ENCODE measurements at places on chromosomes 3 and 15.

GRCh38 chr15:71707230-71708050 lies 102.9 kb upstream of the NR2E3 start:
- DNase-seq = peak; percentile 28

DNA sequence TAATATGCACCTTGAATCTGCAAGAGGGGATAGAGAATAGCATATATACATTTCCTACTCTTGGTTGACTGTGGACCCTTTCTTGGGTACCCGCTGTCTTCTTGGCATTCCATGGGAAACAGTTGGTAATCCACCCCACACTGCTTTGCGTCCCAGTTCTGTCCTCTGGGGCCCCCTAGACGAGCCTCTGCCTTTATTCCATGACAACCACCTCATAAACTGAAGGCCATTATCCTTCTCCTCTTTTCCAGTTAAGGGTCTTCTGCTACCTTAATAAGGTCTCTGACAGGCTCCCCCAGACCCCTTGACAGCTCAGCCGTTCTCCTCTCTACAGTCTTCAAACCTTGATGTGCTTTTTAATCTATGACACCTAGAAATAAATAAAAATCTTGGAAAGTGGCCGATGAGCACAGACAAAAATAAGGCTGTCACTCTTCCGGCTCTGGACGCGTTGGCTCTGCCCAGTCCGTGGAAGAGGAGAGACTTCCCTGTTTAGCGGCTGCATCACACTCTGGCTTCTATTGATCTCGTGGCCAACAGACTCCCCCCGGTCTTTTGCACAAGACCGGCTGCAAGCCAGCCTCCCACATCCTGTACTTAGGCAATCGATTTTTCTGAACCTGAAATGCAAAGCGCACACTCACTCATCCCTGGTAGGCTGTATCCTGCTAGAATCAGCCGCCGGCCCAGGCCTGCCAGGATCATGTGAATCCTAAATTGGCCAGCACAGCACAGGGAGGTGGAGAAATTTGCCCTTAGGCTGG lies 251.0 kb upstream of the TLE3 start:
- peak; percentile 56 for DNase-seq

- no peak for DNase-seq
Measured at GRCh38 chr15:87722941-87723691, 533.4 kb downstream of the NTRK3 start.

GRCh38 chr3:138803006-138803653 lies 31.6 kb downstream of the PIK3CB start:
- DNase-seq = no peak

GRCh38 chr15:59138243-59138642 lies 33.3 kb downstream of the CCNB2 start:
- peak; percentile 54 for DNase-seq

GRCh38 chr3:46089237-46090011 lies 62.1 kb upstream of the XCR1 start:
- DNase-seq = peak; percentile 72

- no peak for DNase-seq
Measured at GRCh38 chr3:20589275-20589674, 403.3 kb upstream of the SGO1 start.

GRCh38 chr3:125194061-125194848 lies 18.3 kb downstream of the SLC12A8 start:
- DNase-seq = no peak

DNA sequence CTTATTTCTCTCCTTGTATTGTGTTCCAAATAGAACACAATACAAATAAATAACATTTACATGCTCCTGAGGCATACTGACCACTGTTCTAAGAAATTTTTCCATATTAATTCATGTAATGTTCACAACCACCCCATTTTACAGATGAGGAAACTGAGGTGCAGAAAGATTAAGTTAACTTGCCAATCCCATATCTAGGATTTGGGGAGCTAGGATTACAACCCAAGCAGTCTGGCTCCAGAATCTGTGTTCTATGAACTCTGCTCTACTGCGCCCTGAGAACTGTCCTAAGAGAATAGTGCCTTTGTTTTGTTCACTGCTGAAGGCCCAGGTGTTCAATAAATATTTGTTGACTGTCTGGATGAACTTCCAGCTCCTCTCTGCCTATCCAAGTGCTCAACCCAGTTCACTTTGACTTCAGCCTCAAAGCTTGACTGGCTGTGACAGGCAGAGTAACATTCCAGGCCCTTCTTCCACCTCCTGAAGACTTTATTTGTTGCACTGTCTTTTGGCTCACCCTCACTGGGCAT lies 3.1 kb downstream of the NEK10 start:
- DNase-seq = no peak

- DNase-seq = peak; percentile 58
Measured at GRCh38 chr3:176987901-176988650, 209.2 kb downstream of the TBL1XR1 start.

- no peak for DNase-seq
Measured at GRCh38 chr3:122094693-122095092, 39.5 kb downstream of the CD86 start.

DNA sequence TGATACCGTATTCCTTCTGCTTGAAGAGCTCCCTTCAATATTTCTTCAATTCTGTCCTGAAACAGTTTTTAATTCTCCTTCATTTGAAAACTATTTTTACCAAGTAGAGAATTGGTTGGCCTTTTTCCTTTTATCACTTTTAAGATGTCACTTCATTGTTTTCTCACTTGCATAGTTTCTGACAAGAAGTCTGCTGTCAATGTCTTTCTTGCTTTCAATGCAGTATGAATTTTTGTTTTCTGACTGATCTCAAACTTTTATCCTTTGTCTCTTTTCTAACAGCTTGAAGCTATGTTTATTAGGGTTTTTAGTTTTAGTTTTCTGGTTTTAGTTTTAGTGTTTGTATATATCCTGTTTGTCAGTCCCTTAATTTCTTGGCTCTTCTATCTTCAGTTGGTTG lies 364.8 kb upstream of the TPRG1 start:
- peak; percentile 41 for DNase-seq

GRCh38 chr3:185942907-185943759 lies 5.3 kb upstream of the TRA2B start:
- DNase-seq = peak; percentile 84

- DNase-seq = no peak
Measured at GRCh38 chr3:140602781-140603180, 75.1 kb upstream of the TRIM42 start.

DNA sequence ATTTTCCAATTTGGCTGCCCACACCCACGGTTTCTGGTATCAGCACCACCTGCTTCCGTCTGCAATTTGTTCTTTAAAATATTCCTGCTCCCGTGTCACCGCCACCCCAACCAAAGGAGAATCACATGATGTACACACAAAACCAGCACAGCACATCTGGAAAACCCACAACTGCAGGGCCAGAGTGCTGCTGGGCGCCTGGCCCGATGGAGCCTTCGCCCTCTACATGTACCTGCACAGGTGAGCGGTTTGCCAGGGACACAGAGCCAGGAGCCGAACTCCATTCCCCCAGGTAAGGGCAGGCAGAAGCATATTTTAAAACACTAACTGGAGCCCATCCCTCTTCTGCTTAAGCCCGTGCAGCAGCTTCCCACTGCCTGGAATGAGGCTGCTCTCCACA lies 75.6 kb downstream of the ADAMTS17 start:
- no peak for DNase-seq
